ENCODE measurements at places on chromosomes 4 and X.

GRCh38 chr4:15198070-15198727 lies 195.9 kb downstream of the CPEB2 start:
- DNase-seq, result no peak

- peak; percentile 19 for DNase-seq
Measured at GRCh38 chrX:101450961-101451360, 34.3 kb upstream of the ARMCX4 start.

GRCh38 chr4:154433543-154433942 lies 58.1 kb downstream of the DCHS2 start:
- no peak for DNase-seq

DNA sequence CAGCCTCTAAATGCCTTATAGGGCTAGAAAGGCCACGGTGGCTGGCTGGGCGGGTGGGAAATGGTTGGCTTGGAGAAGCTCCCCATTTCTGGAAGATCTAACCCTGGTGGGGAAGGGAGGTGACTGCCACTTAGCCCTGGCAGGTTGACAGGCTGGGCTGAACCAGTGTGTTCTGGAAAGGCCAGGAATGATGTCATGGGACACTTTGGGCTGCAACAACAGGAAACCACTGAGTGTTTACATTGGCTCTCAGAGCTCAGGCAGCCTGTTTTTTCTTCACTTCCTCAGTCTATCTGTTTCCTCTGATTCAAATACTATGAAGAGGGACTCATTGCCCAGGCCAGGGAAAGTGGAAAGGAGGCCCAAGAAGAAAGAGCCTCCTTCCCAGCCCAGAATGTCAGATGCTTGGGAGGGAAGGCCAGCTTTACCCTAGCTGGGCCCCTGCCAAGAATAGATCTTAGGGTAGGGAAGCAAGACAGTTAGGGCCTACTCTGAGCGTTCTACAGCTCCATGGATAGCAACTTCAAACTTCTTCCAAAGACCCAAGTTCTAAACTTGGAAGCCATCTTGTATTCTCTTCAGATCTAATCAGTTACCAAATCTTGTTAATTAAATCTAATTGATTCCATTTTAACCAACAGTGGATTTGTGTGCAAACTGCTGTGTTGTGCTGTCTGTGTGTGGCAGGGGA lies 65.8 kb upstream of the MSN start:
- DNase-seq, result peak; percentile 89

DNA sequence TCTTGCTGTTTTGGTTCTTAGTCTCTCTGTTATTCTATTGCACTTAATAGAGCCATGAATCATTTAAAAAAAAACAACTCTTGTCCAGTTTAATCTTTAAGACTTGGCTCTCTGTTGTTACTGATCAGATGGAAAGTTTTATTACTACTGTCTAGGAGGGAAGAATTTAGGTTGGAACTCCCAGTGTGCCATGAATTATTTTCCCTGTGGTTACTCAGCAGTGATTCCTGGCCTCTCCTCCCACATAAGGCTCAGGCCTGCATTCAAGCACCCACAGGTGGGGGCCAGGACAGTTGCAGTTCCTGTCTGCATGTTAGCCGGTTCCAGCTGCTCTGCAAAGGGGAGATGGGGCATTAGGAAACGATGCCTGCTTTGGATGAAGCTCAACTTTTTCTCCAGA lies 29.8 kb upstream of the ESX1 start:
- DNase-seq, result peak; percentile 45

DNA sequence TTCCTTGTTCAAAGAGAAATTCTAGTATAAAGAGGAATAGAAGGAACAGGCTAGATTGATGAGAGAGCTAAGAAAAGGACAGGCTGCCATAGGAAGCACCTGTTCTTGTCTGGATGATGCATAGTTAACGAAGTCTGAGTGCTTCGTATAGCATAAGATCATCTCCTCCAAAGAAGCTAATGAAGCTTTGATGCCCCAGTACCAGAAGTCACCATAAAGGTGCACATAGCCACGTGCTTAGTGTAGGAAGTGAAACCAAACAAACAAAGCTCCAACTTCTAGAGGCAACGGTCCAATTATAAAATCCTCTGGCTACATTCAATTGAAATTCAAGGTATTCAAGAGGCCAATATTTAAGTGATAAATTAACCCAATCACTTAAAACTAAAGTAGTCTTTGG lies 31.0 kb downstream of the AFAP1 start:
- no peak for DNase-seq

DNA sequence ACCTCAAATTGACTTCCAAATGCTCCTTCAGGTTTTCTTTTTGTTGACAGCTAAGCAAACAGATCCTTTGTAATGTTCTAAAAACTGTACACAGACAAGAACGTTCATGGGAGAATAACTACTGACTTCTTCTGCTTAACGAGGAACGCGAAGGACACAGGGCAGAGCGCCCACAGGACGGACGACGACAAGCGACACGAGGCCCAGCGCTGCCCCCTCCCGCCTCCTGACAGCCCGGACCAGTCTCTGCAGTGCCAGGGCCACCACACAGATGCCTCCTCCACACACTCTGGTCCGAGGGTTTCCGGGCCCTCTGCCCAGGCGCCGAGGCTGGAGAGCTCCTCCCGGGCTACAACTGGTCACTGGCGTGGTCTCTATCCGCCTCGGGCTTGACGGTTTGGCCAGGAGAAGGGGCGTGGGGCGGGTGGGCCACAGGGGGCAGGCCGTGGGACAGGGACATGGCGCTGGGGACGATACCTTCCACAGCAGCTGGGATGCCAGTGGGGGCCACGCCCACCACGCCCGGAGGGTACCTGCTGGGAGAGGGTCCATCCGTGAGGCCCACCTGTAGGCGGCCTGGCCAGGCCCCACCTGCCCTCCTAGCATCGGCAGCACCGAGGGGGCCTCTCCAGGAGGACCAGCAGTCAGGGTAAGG lies 36.9 kb downstream of the CTBP1 start:
- DNase-seq, result no peak

GRCh38 chr4:79987401-79987800 lies 85.6 kb downstream of the ANTXR2 start:
- no peak for DNase-seq

DNA sequence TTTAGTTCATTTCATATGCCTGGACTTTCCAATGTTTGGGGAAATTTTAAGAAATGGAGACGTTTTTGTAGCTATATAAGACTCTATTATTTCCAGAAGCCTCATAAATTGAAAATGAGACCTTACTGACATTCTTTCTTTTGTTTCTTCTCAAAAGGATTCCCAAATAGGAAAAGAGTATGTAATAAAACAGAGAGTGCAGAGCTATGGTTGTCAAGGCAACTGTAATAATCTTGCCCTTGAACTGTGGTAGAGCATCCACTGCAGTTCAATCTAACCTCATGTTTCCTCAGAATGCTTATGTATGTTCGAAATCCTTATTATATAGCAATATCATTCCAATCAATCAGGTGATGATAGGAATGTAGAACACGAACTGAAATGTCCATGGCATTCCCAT lies 54.1 kb downstream of the AMELX start:
- no peak for DNase-seq

- no peak for DNase-seq
Measured at GRCh38 chrX:12843061-12843667, 23.7 kb upstream of the TLR7 start.

GRCh38 chr4:68167706-68168105 lies 38.0 kb upstream of the TMPRSS11F start:
- DNase-seq, result no peak

GRCh38 chr4:47410271-47410670 lies 53.2 kb downstream of the COMMD8 start:
- DNase-seq, result no peak

GRCh38 chr4:22235698-22236097 lies 280.2 kb downstream of the ADGRA3 start:
- no peak for DNase-seq

- no peak for DNase-seq
Measured at GRCh38 chrX:68724531-68725020, 77.1 kb downstream of the STARD8 start.

GRCh38 chr4:25090516-25090915 lies 59.8 kb upstream of the LGI2 start:
- peak; percentile 18 for DNase-seq

DNA sequence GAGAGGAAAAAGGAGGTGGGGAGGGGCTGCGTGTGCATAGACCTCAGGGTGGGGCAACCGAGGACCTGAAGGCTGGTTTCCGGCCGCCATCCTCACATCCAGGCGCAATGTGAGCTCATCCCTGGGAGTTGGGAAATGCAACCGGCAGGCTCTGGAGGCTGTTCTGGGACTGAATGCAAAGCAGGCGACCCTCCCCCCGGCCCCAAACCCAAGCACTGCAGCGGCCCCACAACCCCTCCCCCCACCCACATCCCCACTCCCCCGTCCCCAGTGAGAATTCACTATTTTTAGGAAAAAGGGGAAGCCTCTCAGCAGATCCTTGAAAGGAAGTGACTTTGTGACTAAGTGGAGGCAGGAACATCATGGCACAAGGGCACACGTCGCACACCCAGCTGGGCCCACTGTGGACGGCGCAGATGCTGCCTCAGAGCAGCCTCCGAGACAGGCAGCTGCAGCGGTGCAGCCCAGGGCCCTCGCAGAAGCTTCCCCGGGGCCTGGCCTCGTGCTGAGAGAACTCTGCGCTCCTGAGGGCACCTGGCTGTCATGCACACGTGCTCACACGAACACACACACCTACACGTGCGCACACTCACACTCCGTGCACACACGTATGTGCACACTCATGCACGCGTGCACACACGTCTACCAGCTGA lies 1.3 kb upstream of the PDE6B start:
- DNase-seq, result no peak

GRCh38 chr4:153466081-153466948 lies at the start of gene TMEM131L:
Gene TMEM131L (plus strand): TSS chr4:153466360. CDS start chr4:153466398, 38 bp downstream.
- no peak for DNase-seq

DNA sequence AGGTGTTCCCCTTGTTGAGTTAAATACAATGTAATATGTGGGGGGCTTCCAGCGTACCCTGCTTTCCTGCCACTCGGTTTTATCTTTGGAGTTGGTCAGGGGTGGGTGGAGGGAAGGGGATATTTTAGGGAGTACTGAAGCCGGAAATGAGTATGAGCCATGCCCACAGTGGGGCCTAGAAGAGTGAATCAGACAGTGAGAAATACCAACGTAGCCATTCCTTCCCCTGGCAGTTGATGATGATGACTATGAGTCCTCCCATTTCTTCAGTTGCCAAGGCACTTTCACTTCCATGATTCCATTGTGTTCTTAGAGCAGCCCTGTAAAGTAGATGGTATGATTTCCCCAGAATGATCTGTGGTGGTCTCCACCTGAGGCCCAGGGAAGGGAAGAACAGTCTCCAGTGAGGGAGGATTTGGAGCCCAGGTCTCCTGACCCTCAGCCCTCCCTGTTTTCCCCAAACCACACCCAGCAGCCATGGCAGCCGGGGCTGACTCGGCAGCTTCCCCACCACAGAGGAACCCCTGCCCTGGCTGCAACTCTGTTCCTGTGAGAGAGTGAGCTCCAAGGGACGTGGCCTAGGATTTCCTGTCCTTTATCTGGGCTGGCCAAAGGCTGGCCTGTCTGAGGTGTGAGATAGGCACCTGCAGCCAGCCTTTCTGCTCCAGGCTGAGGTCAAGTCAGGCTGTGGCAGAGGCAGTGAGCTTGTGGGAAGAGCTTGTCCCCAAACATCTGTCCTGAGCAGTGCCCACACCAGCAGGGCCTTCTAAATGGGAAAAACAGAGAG lies 52.7 kb downstream of the STARD8 start:
- peak; percentile 54 for DNase-seq

DNA sequence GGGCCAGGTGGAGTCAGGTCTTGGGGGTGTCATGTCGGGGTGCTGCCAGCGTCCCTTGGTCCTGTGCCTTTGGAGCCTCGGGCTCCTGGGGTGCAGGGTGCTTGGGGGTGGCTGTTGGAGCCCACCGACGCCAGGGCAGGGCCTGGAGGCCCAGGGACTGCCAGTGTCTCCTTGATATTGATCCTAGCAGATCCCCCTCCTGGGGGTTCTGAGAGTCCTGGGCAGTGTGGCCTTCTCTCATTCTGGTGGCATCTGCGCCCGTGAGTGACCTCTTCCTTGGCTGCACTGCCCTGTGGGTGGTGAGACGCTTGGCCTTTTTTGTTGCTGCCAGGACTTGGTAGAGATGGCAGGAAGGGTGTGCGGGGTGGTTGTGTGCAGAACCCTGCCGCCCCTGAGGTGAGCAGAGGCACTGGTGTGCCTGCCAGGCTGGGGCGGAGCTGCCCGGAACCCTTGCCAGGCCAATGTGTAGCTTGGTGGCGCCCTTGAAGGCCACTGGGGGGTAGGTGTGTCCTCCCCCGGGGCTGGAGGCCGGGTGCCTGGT lies 7.0 kb downstream of the NAT8L start:
- no peak for DNase-seq

- DNase-seq, result no peak
Measured at GRCh38 chrX:110491846-110492620, 133.4 kb downstream of the RTL9 start.

GRCh38 chr4:176638992-176639391 lies 153.7 kb downstream of the VEGFC start:
- no peak for DNase-seq

- DNase-seq, result peak; percentile 67
Measured at GRCh38 chr4:185709802-185710486, 102.0 kb downstream of the SORBS2 start.

DNA sequence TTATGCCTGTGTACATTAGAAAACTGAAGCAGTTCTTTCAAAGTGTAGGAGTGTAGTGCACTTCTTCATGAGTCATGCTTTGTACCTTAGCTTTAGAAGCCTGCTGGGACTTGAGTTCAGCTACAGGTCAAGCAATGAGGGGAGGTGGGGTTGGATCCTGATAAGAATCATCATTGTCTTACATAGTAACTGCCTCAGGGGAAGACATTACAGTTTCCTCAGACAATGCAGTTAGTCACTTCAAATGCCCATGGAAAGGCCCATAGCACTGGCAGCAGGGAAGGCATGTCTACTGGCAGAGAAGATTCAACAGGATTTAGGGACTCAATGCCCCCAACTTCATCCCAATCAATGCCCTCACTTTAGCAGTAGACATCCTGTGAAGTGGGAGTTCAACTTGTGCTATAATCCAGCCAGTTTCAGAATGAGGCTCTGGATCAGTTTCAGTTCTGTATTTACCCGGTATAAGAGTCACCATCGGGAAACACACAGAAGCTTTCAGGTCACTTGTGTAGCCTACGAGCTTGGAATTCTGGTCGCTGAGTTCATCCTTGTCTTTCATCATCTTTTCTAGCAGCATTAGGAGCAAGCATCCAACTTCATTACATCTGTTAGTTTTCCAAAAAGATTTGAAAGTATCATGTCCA lies 1216.5 kb downstream of the RAPGEF2 start:
- peak; percentile 2 for DNase-seq

DNA sequence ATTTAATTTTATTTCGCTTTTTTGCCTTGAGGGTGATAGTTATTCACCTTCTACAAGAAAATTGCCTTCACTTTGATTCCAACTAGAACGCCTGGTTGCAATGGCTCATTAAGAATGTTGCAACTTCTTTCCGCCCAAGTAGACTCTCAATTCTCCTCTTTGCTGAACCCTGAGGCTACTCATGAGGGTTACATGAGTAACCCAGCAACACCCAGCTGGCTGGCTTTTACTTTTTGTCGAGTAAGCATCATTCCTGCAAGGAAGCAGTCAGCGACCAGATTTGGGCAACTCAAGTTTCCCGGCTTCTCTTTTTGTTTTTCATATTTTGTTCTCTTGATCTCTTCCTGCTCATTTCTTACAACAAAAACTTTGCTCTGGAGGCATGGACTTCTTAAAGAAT lies 495.4 kb downstream of the PACRGL start:
- no peak for DNase-seq

- peak; percentile 34 for DNase-seq
Measured at GRCh38 chrX:100615005-100615404, 21.6 kb downstream of the TSPAN6 start.

- DNase-seq, result no peak
Measured at GRCh38 chr4:32930700-32931099, 2210.5 kb downstream of the PCDH7 start.

GRCh38 chr4:7429601-7430078 lies 5.1 kb downstream of the PSAPL1 start:
- no peak for DNase-seq

GRCh38 chr4:11471618-11472017 lies 42.9 kb upstream of the HS3ST1 start:
- no peak for DNase-seq
